ENCODE measurements at places on chromosomes 11 and 22. TPM values are rescaled to one million over a fixed set of nuclear protein-coding genes. Genes with fewer than 3 reads are reported as not detected.

- DNase-seq, result no peak
These were observed 71.7 kb downstream of the FDX1 start for GRCh38 chr11:110501428-110501827.

- peak; percentile 77 for DNase-seq
These were observed 35.7 kb downstream of the B3GAT1 start for GRCh38 chr11:134376150-134376921.

- no peak for DNase-seq
These were observed 955.6 kb downstream of the OPCML start for GRCh38 chr11:132576706-132577105.

DNA sequence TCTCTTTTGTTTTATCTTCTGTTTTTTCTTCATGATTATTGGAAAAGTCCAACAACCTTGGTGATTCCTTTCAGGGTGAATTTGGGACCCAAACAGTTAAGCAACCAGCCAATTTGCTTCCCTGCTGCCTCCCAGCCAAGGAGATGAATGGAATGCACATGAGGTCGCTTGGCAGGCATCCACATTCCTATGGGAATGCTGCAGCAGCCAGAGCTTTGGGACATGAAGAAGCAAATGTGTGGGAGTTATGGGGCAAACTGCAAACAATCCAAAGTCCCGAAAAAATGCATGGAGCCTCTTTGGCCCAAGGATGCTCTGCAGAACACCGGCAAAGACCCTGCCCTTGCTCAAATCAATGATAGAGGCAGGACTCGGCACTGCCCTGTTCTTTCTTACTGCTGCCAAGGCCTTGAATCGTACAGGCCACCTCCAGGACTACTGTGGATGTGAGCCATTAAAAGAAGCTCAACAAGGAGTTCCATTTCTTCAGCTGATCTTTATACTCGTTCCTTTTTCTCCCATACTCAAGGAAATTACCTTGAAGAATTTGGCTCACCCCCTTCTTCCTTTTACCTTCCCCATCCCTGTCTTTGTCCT lies 117.3 kb upstream of the TEAD1 start:
- no peak for DNase-seq

The DDTL gene
- not detected for total RNA-seq

The BARX2 gene
- total RNA-seq, result not detected

Measured in chondrocyte (in vitro differentiated cells).